RCC 7860 (cell line): ENCODE measurements at places on chromosomes 4 and X.

DNA sequence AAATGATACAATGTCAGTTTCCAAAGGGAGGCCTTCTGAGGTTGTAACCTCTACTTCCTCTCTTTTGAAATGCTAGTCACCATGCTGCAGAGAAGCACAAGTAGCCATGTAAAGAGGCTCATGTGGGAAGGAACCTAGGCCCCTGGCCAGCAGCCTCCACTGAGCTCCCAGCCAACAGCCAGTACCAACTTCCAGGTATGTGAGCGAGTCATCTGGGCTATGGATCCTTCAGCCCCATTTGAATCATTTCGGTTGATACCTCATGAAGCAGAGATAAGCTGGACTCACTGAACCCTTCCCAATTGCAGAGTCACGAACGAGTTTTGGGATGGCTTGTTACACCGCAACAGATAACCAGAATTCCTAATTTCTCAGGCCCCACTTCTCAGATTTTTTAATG, 187.0 kb upstream of the LDB2 start:
- no peak for DNase-seq

- no peak for DNase-seq
Observed at GRCh38 chr4:143353797-143354196, 17.1 kb downstream of the GAB1 start.

DNA sequence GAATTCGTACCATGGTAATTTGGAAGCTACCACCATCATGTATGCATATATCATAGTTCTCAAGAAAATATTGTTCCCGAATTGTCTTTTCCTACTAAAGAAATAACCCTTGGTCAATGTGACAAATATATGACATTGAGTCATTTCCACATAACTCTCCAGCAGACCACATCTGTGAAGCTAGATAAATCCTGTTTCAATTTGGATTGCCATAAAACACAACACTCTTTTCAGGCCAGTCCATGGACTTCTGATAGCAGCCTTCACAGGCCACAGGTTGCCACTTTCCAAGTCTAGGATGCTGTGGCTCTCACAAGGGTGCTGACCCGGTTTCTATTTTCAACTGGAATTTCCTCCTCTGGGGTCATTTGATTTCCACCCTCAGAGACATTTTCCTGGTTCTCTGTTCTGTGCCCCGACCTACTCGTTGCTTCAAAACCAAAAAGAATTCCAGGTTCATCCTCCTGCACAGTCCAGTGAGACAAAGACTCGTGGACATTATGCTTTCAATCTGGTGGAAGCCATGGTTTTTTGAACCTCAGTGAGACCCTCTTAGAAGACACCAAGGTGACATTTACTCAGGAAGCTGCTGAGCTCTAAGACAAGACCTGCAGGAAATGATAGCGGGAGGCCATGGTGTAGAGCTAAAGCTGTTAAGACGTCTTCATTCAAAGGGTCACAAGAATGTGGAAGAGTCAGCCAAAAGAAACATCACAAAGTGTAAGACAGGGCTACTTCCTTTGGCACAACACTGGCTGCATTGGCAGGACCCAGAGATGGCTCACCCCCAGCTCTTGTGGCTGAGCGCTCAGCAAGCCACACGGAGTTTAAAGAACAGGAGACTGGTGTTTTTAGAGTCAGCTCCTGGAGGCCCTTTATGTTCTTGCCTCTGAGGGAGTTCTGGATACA, 119.8 kb downstream of the AMELX start:
- DNase-seq = no peak

- DNase-seq = no peak
Observed at GRCh38 chrX:10471418-10471817, 149.0 kb downstream of the MID1 start.

- DNase-seq = no peak
Observed at GRCh38 chrX:56994375-56995270, 718 bp downstream of the SPIN3 start.

- no peak for DNase-seq
Observed at GRCh38 chrX:25968920-25969319, 169.2 kb upstream of the MAGEB18 start.

DNA sequence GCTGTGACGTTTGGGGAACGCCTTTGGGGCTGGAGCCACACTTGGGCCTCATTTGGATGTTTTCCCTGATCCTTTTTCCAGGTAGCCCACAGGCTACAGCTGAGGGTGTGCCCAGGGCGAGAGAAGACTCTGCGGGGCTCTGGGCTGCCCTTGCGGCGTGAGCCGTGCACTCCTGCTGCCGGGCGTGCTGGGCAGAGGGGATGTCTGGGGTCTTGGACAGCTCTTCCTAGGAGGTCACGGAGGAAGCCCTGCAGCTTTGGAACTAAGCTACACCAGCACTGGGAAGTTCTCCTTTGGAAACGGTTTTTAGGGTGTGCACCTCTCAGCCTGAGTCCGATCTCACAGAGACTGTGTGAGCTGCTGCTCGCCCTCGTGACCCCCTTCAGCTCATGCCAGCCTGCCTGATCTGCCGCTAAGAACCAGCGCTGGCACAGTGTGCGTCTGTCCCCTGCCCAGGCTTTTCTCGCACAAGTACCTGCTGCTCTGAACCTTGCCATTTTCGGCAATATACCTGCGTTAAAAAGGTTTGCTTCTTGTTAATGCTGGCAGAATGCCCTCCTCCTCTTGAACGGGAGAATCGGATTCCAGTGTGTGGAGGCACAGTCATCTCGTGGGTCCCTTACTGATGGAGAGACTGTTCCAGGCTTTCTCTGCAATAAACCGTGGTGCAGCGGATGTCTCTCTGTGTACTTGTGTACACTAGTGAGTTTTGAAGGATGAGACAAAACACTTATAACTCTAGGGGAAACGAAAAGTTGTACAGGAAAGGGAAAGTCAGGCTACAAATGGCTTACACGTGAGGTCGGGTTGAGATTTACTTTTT, 14.3 kb downstream of the MSANTD1 start:
- DNase-seq = no peak

GRCh38 chrX:129736491-129736890, 2.3 kb upstream of the XPNPEP2 start:
- no peak for DNase-seq

DNA sequence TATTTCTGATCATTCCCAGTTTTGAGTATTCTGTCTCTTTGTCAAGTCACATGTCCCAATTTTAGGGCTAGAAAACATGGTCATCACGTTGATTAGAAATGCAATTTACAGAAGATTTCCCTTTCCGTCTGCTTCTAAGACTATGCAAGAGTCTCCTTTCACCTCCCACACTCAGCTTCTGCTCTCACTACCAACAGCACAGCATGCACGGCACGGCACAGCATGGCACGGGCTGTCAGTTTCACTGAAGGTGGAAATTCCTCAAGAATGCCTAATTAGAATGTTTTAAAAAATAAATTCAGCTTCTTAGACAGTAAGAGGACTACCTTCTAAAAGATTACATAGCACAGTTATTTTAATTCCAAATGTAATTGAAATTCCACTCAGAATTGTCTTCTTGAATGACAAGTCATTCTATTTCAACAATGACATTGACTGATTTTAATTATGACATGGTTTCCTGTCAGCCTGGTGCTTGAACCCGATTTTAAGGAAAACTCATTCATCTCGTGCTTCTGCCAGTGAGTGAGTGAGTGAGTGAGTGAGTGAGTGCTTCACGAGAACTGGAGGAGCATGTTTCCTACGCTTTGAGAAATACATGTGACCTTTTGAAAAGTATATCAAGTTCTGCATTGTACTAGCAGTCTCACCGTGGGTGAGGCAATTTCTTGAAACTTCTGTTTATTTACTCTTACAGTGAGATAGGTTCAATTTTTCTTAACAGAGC, 124.8 kb upstream of the SORBS2 start:
- DNase-seq = no peak

DNA sequence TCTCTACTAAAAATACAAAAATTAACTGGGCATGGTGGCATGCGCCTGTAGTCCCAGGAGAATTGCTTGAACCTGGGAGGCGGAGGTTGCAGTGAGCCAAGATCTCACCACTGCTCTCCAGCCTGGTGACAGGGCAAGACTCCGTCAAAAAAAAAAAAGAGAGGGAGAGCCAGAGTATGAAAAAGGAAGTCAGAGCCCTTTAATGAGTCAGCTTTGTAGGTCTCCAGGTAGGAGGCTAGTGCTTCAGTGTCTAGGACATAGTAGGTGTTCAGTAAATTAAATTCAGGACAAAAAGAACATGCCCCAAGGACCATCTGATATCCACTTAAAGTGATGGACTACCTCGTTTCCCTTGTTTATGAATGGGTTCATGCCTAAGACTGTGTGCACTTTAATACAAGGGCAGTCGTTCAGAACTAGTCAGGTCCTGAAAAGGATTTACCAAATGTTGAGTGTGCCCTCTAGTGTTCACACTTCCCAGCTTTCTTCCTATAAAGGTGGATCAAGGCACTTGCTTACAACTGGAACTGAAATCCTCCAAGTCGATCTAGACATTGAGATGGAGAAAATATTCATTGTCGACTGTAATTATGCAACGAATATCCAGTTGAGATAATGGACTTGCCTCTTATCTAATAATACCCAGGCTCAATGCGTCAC, 29.0 kb downstream of the F9 start:
- DNase-seq = peak; percentile 24

- no peak for DNase-seq
Observed at GRCh38 chr4:54391104-54391503, 162.0 kb downstream of the PDGFRA start.

- peak; percentile 16 for DNase-seq
Observed at GRCh38 chr4:141580523-141580922, 55.9 kb upstream of the IL15 start.

GRCh38 chrX:119783026-119783425, 8.4 kb downstream of the RPL39 start:
- DNase-seq = no peak

DNA sequence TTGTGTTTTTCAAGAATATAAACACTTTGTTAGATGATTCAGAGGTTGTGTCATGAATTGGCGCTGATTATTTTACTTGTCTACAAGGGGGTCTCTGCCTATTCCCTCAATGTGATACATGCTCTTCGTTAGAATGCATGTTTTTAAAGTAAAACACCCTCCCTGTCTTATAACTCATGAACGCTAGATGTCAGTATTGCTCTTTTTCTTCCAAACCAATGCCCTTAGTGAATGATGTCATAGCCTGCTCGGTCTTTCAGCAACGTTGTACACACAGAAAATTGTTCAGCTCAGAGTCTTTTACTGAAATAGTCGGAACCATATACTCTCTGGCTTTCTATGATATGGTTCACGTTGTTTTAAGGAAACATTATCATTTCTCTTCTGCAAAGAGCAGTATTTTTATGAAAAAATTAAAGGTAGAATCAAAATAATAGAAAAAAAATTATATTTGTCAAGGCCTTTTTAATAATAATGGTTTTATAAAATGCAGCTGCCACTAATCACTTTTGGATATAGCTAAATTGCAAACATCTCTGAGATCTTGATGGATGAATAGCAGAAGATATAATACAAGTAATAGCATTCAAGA, 292.9 kb downstream of the TLL1 start:
- peak; percentile 57 for DNase-seq

DNA sequence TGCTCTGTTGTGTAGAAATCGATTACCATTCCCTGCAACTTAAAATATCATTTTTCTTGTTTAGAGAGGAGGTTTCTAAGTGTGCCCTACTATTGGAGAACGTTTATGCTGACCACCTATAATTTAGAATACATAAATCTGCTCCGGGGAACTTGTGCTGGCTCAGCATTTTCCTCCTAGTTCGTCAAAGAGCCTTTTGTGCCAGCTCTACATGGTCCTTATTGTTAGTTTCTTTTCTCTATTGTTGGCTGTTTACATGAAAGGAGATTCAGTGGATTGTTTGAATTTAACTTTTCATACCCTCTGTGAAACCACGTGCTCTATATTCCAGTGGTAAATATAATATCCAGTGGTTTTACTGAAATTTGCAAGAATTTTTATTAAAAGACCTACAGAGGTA, 53.4 kb upstream of the ATP8A1 start:
- DNase-seq = no peak

GRCh38 chr4:139834226-139834662, 168.6 kb downstream of the MGST2 start:
- DNase-seq = no peak

DNA sequence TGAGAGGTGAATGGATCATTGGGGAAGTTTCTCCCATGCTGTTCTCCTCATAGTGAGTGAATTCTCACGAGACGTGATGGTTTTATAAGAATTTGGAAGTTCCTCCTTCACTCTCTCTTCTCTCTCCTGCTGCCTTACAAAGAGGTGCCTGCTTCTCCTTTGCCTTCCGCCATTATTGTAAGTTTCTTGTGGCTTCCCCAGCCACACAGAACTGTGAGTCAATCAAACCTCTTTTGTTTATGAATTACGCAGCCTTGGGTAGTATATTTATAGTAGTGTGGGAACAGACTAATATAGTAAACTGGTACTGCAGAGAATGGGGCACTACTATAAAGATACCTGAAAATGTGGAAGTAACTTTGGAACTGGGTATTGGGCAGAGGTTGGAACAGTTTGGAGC, 7.8 kb upstream of the CTAG2 start:
- DNase-seq = no peak

DNA sequence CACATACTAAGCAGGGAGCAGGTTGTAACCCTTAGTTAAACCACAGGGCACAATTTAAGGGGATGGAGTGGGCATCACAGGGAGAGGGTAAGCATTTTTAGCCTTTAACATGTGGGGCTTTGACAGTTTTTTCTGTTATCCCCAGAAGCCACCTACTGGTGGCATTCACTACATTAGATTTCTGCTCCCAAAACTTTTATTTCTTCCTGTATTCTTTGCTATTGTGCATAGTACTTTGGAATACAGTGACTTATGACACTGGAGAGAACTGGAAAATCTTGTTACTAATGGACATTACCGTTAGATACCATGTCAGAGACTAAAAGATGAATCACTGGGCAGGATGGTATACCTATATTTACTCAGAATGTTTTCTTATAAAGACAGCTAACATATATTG, 7.3 kb downstream of the TRIM75 start:
- no peak for DNase-seq

- no peak for DNase-seq
Observed at GRCh38 chr4:140857111-140857510, 100.9 kb upstream of the TBC1D9 start.

GRCh38 chrX:11756354-11757318, 1.4 kb upstream of the MSL3 start:
- DNase-seq = no peak

- DNase-seq = no peak
Observed at GRCh38 chrX:7390441-7390840, 242.5 kb upstream of the PUDP start.

DNA sequence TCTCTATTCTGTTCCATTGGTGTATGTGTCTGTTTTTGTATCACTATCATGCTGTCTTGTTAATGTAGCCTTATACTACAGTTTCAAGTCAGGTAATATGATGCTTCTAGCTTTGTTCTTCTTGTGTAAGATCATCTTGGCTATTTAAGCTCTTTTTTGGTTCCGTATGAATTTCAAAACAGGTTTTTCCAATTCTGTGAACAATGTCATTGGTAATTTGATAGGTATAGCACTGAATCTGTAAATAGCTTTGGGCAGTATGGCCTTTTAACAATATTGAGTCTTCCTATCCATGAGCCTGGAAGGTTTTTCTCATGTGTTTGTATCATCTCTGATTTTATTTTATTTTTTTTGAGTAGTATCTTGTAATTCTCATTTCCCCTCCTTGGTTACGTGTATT, 94.3 kb downstream of the ANAPC10 start:
- no peak for DNase-seq
